ENCODE measurements at places on chromosomes 12 and 14.

DNA sequence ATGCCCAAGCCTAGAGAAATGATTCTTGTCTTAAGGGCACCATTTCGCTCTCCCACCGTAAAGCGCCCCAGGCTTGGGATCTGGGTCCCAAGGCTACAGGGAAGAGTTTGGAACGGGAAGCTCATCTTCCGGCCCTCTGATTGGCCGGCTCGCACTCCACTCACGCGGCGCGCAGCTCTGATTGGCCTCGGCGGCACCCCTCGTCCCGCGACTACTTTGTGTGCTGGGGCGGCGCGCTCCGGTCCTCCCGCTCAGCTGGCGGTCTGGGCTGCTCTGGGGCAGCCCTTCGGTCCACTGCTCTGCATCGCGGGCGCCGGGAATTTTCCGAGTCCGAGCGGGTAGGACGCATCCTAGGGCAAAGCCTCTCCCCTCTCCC, 886 bp upstream of the FUT8 start:
- DNase-seq, result peak; percentile 84

DNA sequence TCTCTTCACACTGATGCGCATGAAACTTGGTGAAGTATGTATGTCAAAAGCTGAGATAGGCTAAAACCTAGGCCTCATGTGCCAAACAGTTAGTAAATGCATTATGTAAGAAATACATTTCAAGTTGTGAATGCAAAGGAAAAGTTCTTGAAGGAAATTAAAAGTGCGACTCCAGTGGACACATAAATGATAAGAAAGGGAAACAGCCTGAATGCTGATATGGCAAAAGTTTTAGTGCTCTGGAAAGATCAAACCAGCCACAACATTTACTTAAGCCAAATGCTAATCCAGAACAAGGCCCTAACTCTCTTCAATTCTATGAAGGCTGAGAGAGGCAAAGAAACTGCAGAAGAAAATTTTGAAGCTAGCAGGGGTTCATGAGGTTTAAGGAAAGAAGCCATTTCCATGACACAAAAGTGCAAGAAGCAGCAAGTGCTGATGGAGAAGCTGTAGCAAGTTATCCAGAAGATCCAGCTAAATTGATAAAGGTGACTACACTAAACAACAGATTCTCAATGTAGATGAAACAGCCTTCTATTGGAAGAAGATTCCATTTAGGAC, 74.2 kb downstream of the GARIN6 start:
- DNase-seq, result no peak

GRCh38 chr12:86429824-86430223, 173.6 kb upstream of the MGAT4C start:
- DNase-seq, result no peak

DNA sequence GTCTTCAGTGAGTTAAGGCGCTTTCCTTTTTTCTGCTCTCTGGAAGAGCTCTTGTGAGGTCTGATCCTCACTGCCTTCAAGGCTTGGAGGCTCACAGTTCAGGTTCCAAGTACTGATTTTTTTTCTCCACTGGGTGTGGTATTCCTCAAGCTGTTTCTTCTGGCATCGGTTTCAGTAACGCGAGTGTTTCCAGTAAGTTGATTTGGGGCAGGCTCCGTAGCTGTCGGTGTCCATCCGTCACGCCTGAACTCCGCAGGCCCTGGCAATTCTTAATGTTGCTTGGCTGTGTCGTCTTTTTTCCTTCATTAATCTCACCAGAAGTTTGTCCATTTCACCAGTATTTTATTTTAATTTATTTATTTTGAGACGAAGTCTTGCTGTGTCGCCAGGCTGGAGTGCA, 30.6 kb downstream of the LRCOL1 start:
- DNase-seq, result no peak

DNA sequence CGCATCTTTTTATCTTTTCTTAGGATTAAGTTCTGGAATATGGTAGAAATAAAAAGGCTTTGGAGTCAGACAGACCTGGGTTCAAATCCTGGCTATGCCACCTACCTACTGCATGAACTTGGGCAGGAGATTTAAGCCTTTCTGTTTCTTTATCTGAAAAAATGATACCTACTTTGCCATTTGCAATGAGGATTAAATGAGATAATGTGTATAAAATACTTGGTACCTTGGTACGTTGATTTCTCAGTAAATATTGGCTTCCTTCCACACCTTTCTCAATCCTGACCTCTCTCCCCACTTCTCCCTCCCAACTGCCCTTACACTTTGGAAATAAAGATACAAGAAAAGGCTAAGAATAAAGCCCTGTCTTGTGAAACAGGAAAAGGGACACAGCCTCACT, 172.6 kb downstream of the PAX9 start:
- DNase-seq, result no peak

DNA sequence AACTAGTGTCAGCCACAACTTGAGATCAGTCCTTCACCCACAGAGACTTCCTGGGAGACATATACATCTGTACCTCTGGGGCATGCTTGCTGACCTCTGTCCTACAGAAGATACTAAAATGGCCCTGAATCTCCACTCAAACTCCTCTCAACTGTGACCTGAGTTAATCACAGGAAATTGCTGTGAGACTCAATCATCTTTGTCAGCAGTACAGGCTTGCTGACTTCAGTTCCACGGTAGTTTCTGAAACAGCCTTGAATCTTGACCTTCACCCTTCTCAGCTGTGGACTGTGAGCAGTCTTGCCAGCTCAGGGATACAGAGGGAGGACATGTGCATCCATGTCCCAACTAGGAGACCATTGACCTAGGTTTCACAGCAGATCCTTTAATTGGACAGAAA, 1.4 kb upstream of the KLRC1 start:
- no peak for DNase-seq

DNA sequence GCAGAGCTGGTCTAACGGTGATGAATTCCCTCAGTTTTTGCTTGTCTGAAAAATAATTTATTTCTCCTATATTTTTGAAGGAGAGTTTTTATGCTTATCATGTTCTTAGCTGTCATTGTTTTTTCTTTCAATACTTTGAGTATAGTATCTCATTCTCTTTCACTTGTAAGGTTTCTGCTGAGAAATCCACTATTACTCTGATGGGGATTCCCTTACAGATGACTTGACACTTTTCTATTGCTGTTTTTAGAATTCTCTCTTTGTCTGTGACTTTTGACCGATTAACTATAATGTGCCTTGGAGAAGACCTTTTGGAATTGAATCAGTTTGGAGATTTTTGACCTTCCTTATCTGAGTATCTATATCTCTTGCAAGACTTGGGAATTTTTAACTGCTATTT, 139.6 kb downstream of the PRKD1 start:
- DNase-seq, result no peak

- no peak for DNase-seq
Observed at GRCh38 chr14:67570453-67570852, 29.6 kb downstream of the PIGH start.

- DNase-seq, result no peak
Observed at GRCh38 chr12:104669851-104670337, 213.1 kb downstream of the CHST11 start.

DNA sequence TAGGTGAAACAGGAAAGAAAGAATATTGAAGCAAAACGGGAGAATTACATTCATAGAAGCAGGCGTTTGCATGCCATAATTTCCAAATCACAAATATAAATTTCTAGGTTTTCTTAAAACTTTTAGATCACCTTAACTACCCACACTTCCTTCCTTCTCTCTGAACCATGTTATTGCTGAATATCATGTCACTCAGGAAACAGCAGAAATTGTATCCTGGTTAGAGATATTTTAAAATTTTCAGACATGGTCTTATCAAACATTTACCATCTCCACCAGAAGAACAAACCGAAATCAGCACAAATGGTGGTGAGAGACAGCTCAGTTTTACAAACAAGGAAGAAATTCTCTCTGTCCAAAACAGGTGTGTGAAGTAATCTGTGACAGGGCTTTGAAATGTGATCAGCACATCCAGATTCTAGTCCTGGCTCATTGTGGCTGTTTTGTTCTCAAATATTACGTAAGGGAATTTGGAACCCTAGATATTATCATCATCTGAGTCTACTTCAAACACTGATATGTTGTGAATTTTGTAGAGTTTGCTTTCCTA, 16.3 kb downstream of the TESPA1 start:
- no peak for DNase-seq

GRCh38 chr12:76518699-76519098, 40.9 kb downstream of the OSBPL8 start:
- DNase-seq, result no peak

DNA sequence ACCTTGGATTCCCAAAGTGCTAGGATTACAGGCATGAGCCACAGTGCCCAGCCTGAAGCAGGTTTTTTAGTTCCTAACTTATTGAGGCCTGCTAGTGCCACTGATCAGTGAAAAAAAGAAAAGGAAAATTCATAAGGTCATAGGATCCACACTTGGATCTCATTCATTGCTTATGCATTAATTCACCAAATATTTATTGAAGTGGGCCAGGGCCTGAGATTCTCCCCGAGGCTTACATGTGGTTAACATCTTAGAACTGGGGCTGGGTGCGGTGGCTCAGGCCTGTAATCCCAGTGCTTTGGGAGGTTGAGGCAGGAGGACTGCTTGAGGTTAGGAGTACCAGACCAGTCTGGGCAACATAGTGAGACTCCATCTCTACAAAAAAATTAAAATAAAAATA, 29.5 kb upstream of the MAP1LC3B2 start:
- no peak for DNase-seq

DNA sequence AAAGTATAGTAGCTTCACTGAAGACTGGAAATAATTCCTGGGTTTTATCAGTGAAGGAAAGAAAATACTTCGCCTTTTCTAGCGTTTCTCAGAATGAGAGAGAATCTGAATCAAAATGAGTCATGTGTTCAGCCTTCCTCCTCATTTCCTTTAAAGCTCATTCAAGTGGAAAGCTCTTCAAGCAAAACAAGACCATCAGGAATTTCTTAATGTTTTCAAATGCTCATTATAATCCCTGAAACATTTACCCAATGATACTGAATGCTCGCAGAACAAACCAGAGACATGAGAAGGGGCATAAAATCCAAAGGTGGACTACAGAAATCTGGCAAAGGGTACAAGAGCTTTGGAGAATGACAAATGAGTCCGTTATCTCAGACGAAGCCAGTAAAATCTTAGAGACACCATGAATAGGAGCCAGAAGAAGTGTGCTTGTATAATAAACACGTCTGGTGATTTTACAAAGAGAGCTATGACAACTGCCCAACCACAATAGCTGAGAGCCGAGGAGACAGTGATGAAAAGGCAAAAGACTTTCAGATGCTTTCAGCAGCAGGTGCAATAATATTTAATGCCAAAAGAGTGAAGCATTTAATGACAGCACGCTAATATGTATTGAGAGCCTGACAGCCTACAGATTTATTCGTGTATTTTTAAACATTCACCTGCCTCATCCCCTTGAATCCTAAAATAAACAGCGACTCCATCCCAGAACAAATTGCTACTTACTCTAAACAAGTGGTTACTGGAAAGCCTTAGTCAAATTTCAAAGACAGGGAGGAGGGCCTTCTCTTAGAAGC, 19.0 kb downstream of the SPRING1 start:
- DNase-seq, result no peak

DNA sequence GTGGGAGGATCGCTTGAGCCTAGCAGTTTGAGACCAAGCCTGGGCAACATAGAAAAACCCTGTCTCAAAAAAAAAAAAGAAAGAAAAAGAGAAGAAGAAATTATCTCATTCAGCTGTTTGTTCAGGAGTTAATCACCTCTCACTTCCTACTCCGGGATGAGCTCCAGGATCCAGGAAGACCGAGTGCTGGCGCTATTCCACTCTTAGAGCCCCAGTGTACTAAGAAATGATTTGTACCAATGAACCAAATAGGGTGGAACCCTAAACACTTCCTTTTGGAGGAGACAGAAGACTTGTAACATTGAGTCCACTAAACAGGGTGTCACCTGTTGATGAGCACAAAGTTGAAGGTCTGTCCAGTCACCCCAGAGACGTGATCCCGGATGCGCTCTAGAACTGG, 3.6 kb downstream of the ALKBH2 start:
- DNase-seq, result no peak

DNA sequence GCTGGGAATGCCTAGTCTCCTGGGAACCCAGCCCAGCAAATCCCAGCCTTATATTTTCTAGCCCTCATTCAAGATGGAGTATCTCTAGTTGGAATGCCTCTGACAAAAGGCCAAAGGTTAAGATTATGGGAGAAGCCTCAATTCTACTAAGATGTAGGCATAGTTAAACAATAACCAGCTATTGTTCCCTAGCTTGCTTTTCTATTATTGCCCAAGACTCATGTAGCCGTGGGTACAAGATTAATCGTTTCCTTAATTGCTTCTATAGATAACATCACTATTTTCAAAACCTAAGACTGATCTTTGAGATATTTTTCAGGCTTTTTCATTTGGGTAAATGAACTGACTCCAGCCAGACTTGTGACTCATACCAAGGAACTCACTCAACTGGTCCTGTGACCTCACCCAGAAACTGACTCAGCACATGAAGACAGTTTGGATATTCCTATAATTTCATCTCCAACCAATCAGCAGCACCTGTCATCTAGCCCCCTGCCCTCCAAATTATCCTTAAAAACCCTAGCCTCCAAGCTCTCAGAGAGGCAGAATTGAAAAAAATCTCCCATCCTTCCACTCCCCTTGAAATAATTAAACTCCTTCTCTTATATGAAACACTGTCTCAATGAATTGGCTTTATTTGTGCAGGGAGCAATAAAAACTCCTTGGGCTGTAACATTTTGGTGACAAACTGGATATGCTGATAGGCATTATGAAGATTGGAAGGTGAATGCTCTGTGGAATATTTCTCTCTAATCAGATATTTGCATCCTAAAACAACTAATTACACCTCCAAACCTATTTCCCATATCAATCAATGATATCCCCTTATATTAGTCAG, 589.0 kb downstream of the C12orf50 start:
- no peak for DNase-seq

DNA sequence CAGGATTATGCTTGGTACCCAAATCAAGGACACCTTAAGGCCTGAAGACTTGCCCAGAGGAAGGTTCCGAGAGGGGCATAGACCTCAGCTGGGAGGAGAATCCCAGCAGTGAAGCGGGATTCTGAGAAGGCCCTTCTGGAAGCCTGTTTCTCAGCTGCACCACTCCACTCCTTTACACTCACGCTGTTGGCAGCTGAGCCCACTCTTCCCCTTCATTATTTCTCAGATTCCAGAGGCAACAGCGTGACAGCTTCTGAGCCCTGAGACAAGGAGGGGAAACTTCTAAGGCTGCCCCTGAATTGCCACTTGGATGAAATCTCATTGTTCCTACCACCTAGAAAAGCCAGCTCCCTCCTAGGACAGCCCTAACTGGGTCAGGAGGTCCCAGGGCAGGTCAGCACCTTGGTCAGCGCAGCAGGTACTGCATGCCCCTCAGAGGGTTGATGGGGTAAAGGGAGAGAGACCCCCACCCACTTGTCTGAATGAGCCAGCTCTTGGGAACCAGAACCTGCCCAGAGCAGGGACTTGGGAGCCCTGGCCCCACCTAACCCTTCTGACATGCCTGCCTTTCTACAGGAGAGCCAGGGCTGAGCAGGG, 53.9 kb downstream of the ISCA2 start:
- no peak for DNase-seq

- no peak for DNase-seq
Observed at GRCh38 chr14:99515301-99516155, 34.3 kb downstream of the CCNK start.

DNA sequence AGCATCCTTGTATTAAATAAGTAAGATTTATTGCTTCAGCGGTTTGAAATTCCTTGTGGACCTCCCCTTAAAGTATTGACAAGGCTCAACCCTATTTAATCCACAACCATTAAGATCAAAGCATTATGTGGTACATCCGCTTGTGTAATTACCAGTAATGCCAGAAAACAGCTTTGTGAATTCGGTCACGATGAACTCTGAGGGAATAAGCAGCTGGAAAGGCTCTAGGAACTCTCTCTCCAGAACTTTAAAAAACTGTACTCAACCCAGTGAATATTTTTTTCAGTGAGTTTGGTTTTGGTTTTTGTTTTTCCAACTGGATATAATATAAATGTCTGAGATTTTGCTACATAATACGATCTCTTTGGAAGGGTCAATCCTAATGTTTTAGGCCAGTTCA, 49.3 kb upstream of the DIO2 start:
- DNase-seq, result no peak

Data from HEK293T (cell line).